AG08395 (cell line): ENCODE measurements at places on chromosomes 2 and 18.

DNA sequence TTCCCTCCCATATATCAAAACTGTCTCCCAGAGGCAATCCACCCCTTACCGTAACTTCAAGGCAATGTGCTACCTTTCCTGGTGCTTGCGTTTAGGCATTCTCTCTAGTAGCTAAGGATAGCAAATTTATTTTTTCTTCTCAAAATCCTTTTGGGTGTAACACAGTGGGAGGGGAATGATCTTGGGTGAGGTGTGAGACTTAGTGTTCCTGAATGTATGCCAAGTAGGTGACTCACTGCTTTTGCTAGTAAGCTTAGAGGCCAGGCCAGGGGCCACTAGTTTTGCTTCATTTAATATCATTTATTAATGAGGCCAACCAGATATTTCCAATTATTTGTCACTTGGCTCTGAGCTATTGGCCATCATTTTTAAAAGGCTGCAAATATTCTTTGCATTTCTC, 135.5 kb downstream of the NAPG start:
- DNase-seq: no peak

GRCh38 chr18:24026457-24026856, 11.9 kb downstream of the TTC39C start:
- DNase-seq: no peak

DNA sequence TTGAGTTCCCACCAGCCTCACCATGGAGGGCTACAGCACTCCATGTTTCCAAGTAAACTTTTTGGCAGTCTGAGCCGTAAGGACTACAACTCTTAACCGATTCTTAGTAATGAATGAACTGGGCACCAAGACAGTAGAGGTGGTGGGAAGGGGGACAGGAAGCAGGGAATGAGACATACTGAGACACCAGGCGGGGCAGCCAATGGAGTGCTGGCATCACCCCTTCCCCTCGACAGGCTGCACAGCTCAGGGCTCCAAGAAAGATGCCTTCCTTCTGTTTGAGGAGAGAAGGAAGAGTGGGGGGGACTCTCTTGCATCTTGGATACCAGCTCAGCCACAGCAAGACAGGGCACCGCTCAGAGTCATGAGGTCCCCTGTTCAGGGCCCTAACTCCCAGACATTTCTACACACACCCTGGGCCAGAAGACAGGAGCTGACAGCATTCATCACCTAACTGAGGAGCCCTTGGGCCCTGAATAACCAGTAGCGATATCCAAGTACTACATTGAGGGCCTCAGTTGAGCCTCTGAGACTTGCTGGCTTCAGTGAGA, 45.2 kb downstream of the USP34 start:
- no peak for DNase-seq

DNA sequence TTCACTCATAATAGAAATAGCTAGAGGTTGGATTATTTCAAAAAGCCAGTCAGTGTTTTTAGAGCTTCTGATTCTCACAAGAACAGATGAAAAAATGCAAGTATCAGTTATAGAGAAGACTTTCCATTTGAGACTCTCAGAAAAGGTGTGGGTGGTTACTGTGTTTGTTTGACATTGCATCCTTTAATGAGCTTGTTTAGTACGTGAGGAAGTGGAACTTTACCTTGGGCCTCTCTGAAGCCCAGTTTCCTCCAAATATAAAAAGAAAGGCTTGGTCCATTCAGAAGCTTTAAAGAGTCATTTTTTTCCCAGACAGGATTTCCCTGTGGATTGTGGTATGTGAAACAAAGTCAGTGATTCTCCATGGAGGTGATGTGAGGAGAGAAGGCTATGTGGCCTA, 89.9 kb upstream of the RANBP2 start:
- DNase-seq: no peak

GRCh38 chr2:171271971-171272436, 111.3 kb upstream of the TLK1 start:
- peak; percentile 88 for DNase-seq

GRCh38 chr2:235562065-235562747, 68.4 kb downstream of the AGAP1 start:
- DNase-seq: no peak

- no peak for DNase-seq
Measured at GRCh38 chr2:157900203-157900602, 24.1 kb upstream of the ACVR1 start.

DNA sequence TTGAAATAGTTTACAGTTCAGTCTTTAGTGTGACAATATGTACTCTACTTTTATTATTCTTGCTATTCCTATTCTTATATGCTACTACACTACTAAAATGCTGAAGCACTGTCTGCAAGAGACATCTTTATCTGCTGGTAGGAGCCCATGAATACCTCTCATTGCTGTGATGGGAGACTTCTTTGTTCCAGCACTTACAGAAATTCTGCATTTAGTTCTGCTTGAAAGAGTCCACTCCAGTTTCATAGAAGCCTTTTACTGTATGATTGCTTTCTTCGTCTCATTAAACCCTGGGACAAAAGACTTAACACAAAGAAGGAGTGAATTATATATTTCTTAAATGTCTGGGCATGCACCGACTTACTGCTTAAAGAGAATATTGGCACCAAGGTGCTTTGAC, 272.7 kb downstream of the CD226 start:
- DNase-seq: no peak

DNA sequence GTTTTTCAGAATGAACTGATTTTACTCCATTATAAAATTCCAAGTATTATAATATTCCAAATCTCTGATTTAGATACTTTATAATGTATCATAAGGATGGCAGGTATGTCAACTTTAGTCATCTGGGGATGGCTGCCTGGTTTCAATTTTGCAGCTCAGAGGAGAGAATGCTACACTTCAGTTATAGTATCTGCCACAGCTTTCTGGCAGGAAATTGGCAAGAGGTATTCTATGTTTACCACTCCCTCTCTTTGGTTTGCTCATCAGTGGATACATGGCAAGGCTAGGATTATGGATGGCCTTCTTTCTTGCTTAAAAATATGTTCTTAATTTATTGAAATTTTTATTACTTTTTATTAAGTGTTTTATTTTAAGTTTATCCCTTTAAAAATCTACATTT, 67.0 kb upstream of the TNFRSF11A start:
- DNase-seq: no peak

DNA sequence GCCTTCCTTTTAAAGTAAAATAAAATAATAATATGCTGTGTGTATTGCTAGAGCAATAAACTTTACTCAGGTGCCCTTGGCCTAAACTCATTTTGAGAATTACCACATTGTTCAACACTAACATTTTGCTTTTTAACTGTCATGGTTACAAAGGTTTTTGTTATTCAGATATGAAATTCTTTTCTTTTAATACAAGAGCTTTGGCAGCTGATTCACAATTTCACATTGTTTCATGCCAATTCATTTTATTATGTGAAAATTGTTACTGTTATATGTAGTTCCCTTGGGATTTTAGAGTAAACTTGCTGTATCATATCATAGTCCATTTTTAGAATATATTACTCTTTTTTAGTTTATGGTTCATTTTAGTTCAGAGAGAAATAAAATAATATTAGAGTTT, 65.8 kb upstream of the ZNF804A start:
- no peak for DNase-seq

- no peak for DNase-seq
Measured at GRCh38 chr2:5976531-5977065, 284.4 kb downstream of the SOX11 start.

- no peak for DNase-seq
Measured at GRCh38 chr18:54919412-54919811, 39.8 kb downstream of the CCDC68 start.

DNA sequence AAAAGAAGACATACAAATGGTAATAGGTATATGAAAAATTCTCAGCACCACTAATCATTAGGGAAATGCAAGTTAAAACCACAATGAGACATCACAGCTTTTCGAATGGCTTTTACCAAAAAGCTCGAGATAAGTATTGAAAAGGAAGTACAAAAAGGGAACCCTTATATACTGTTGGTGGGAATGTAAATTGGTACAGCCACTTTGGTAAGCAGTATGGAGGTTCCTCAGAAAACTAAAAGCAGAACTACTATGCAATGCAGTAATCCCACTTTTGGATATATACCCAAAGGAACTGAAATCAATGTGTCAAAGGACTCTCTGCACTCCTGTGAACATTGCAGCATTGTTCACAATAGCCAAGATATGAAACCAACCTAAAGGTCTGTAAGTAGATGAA, 107.5 kb upstream of the SPATS2L start:
- DNase-seq: no peak

DNA sequence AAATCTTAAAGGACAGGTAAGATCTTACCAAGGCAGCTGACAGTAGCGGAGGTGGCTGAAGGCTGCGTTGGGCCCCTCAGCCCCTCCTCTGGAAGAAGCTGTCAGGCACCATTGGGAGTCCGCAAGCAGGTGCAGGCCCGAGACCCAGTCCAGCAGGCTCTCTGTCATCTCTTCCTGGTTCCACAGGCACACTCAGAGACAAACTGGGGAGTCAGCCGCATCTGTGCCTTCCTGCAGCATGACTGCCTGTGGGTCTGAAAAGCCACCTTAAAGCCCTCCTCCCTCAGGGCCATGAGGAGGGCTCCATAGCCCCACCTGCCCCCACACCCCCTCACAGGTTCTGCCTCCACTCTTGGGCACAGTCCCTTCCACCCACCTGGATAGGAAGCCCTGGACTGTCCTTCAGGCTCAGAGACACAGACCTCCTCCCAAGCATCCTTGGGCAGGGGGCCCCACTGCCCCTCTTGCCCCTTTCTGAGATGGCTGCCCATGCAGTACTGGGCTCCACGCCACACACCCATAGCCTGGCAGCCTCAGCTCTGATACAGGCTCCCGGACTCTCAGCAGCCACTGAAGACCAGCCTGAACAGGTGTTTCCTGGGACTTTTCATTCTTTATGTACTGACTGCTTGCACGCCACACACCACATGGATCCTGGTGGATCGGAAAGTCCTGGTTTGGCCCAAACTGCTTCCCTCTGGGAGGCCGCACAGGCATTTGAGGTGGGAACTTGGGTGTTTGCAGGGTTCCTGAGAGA, 239.8 kb downstream of the SEPTIN10 start:
- no peak for DNase-seq

GRCh38 chr2:16266571-16266970, 326.2 kb downstream of the MYCN start:
- DNase-seq: no peak

- DNase-seq: no peak
Measured at GRCh38 chr2:134136731-134137130, 117.1 kb upstream of the MGAT5 start.

- peak; percentile 34 for DNase-seq
Measured at GRCh38 chr2:133642791-133643191, 74.5 kb upstream of the NCKAP5 start.

GRCh38 chr18:65822826-65823225, 72.0 kb downstream of the CDH7 start:
- no peak for DNase-seq

DNA sequence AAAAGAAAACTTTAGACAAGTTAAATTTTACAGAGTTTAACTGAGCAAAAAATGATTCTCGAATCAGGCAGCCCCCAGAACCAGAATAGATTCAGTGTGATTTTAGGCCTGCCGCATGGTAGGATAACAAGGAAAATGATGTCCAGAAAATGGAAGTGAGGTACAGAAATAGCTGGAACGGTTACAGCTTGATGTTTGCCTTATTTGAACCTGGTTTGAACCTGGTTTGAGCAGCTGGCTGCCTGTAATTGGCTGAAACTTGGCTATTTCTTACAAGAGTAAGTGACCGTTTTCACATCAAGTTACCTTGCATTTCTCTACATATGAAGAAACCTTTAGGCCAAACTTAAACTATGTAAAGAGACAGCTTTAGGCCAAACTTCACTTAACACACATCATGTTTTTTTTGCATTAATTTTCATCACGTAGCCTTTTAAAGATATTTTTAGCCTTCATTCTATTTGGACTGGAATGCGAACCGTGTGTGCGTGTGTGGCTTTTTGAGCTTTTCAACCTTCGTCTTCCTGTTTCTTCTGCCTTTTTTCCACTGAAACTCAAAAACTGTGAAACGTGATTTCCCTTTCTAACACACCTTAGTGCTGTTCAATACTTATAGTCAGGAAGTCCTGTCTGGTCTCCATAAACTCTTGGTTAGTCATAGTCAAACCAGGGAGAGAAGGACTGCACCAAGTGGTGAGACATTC, 4.5 kb upstream of the POLE4 start:
- DNase-seq: no peak
